ENCODE measurements at places on chromosomes 2 and 18. TPM values are rescaled to one million over a fixed set of nuclear protein-coding genes. Genes with fewer than 3 reads are reported as not detected.

Gene COL5A2
- 2.9 TPM for total RNA-seq

- DNase-seq, result no peak
Observed at GRCh38 chr2:60000686-60001085, 552.8 kb downstream of the BCL11A start.

Gene GMCL1
- total RNA-seq, result 44.9 TPM

- DNase-seq, result no peak
Observed at GRCh38 chr2:233689031-233689430, 3.7 kb upstream of the UGT1A6 start.

DNA sequence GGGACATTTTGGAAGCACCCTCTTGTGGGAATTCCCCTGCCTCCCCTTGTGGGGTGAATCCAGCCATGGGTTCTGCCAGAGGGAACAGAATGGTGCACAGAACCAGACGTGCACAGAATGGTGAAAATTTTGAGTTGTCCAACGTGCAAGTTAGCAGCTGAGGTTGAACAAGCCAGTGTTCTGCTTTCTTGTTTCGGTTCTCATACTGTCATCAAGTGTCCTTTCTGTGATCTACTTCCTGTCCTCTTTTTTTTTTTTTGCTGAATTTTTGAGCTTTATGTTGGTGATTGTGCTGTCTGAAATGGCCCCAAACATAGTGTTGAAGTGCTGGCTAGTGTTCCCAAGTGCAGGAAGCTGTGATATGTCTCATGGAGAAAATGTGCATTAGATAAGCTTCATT lies 21.5 kb upstream of the REEP1 start:
- DNase-seq, result no peak

DNA sequence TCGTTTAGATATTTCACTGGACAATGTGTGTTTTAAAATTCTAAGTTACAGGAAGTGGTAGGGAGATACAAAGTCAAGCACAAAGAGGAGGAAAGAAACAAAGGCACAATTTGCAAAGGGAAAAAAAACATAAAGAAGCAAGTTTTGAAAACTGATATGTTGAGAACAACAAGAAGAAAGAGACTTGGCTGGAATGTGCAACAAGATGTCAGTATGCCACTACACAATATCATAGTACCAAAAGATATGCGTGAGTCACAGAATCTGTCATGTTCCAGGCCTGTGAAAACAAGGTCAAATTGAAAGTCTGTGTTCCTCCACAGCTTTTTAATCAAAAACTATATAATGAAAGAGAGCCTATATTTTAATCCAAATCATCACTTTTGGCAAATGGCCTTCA lies 12.0 kb downstream of the EXOC6B start:
- no peak for DNase-seq

GRCh38 chr2:24697792-24698191 lies 95.4 kb downstream of the PTRHD1 start:
- DNase-seq, result no peak

GRCh38 chr2:18047896-18048657 lies 169.6 kb downstream of the KCNS3 start:
- no peak for DNase-seq

- DNase-seq, result no peak
Observed at GRCh38 chr2:216379977-216380376, 7.7 kb upstream of the MARCHF4 start.

DNA sequence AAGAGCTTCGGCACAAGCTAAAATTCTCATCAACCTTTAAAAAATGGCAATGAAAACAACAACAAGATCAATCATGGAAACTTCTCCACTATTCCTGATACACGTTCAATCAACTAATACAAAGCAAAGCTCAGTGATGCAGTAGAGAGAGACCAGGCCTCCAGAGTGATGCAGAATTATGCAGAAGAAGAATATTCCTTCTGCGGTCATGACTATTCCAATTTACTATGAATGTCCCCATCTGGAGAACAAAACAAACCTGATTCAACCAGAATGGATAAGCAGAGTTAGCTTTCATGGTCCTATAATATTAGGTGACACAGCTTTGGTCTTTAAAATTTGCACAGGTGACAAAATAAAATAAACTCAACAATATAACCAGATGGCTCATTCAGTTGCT lies 12.5 kb upstream of the MBOAT2 start:
- DNase-seq, result no peak

DNA sequence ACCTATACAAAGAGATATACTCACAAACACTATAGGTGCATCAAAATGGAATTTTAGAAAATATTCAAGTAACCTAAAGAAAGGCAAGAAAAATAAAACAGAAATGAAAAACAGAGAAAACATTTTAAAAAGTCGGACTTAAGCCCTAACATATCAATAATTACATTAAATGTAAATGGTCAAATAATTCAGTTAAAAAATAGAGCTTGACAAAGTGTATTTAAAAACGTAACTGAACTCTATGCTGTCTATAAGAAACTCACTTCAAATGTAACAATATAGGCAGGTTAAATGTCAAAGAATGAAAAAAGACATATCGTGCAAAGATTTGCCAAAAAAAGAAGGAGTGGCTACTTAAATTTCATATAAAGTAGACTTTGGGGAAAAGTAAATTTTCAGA lies 163.9 kb downstream of the ACOXL start:
- DNase-seq, result no peak

Gene BCL11A
- total RNA-seq, result 0.25 TPM

DNA sequence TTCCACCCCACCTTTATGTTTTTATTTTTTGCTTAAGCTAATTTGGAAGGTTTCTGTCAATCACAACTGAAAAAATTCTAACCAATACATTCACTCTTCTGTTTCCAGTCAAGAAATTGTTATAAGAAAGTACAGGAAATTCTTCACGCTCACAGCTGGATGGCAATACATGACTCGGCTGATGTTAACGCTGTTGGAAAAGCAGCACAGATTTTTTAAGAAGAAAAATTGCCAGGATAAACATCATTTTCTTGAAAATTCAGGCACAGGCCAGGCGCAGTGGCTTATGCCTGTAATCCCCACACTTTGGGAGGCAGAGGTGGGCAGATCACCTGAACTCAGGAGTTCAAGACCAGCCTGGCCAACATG lies 46.1 kb downstream of the STPG4 start:
- no peak for DNase-seq
